Thoracic aorta endothelial cell (primary cell): ENCODE measurements at places on chromosomes 1 and 21. TPM values are rescaled to one million over a fixed set of nuclear protein-coding genes. Genes with fewer than 3 reads are reported as not detected.

CR2 gene
- total RNA-seq: not detected in 2 replicates

DNAJC28 gene
- 1.4 and 2.3 TPM in 2 replicates for total RNA-seq

ETV3L gene
- not detected in 2 replicates for total RNA-seq

PLA2G2C gene
- not detected in 2 replicates for total RNA-seq

SPRR1B gene
- total RNA-seq: not detected in 2 replicates

CNKSR1 gene
- 0.13 TPM in 1 of 2 replicates, not detected in the other for total RNA-seq

MACF1 gene
- total RNA-seq: 866 and 1,006 TPM in 2 replicates

AMPD1 gene
- not detected in 2 replicates for total RNA-seq

ANGPTL3 gene
- total RNA-seq: 0.07 TPM in 1 of 2 replicates, not detected in the other

BCL2L15 gene
- 0.43 and 1.1 TPM in 2 replicates for total RNA-seq

CELA3A gene
- total RNA-seq: not detected in 2 replicates

C4BPB gene
- not detected in 2 replicates for total RNA-seq

RTCA gene
- 63.2 and 70.9 TPM in 2 replicates for total RNA-seq

RIPK4 gene
- total RNA-seq: not detected in 2 replicates

CLIC4 gene
- total RNA-seq: 876 and 883 TPM in 2 replicates

CRNN gene
- total RNA-seq: not detected in 2 replicates

TAS1R1 gene
- total RNA-seq: 0.07 TPM in 1 of 2 replicates, not detected in the other

CELA3B gene
- total RNA-seq: 0.40 TPM in 1 of 2 replicates, not detected in the other
